ENCODE measurements at places on chromosomes 12 and 14. TPM values are rescaled to one million over a fixed set of nuclear protein-coding genes. Genes with fewer than 3 reads are reported as not detected.

The AVPR1A gene
- not detected for total RNA-seq

The KRT71 gene
- not detected for total RNA-seq

The PRIMA1 gene
- not detected for total RNA-seq

The ZNF84 gene
- 16.5 TPM for total RNA-seq

The WIF1 gene
- not detected for total RNA-seq

The KITLG gene
- total RNA-seq: 0.33 TPM

The PMCH gene
- 2.1 TPM for total RNA-seq

GRCh38 chr14:100069161-100069800, 4.1 kb downstream of the EVL start:
- no peak for DNase-seq

DNA sequence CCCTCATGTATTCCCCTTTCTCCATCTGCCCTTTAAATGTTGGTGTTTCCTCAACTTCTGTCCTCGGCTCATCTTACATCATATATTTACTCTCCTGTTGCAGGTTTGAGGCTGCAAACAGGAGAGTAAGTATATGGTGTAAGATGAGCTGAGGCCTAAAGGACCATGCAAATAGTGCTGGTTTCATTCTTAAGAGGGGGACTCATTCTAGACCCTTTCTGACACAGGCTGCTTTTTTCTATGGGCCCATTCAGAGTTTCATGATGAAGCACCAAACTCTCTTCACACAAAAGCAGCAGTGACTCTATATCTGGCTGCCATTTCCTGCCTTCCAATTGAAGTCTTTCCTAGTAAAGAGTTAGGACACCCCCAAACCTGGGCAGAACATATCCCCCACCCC, 218.5 kb downstream of the PHLDA1 start:
- DNase-seq: no peak

GRCh38 chr14:96393071-96393691, 1.3 kb downstream of the AK7 start:
- DNase-seq: no peak

GRCh38 chr12:89468648-89469326, 55.8 kb downstream of the GALNT4 start:
- DNase-seq: no peak

Measured in CD8-positive, alpha-beta memory T cell (primary cell).